ENCODE measurements at places on chromosomes 13 and 19. TPM values are rescaled to one million over a fixed set of nuclear protein-coding genes. Genes with fewer than 3 reads are reported as not detected.
A peak's percentile ranks its signal among the peaks of the same experiment; 100 is the strongest.

GRCh38 chr19:56566904-56567273 lies 379 bp upstream of the ZNF470 start:
- H3K4me1 ChIP-seq, result peaks cover 5% of the 10 kb centered on the region
- peak; percentile 78 for DNase-seq
- peaks cover 27% of the 10 kb centered on the region for H3K36me3 ChIP-seq

DNA sequence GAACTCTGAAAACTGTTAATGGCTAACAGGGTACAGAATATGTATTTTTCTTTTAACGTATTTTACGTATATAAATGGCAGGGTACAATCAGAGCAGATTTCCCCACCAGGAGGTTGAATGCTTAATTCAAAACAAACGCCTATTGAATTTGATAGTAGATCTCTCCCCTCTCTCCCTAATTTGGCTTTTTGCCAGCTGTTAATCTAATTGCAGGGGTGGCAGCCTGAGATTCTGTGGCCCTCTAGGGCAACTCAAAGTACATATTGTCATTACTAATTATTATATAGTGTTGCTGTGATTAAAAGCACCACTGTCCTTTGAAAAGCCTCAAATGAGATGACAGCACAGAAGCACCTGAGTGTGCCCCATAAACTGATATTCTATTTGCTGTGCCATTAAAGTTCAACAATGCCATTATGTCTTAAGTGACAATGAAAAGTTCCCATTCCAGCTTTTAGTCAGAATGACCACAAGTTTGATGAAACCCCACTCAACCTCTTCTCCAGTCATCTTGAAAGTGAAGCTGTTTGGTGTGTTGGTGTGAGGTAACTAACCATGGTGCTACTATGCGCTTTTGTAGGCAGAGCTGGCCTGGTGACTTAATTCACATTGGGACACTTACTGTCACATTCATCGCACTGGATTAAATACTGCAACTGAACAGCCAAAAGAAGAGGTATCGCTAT lies 351.4 kb downstream of the KCNRG start:
- peak overlapping the region; percentile 55 for H3K27ac ChIP-seq
- peaks cover 7% of the 10 kb centered on the region for H3K4me1 ChIP-seq
- no peaks in the 10 kb centered on the region for H3K27me3 ChIP-seq
- peak overlapping the region; percentile 17 for H3K4me3 ChIP-seq
- H3K36me3 ChIP-seq, result no peaks in the 10 kb centered on the region

GRCh38 chr13:100436099-100436498 lies 152.5 kb downstream of the GGACT start:
- no peak overlapping the region for H3K4me3 ChIP-seq
- H3K27me3 ChIP-seq, result no peaks in the 10 kb centered on the region
- H3K27ac ChIP-seq, result no peak overlapping the region
- no peaks in the 10 kb centered on the region for H3K36me3 ChIP-seq

DNA sequence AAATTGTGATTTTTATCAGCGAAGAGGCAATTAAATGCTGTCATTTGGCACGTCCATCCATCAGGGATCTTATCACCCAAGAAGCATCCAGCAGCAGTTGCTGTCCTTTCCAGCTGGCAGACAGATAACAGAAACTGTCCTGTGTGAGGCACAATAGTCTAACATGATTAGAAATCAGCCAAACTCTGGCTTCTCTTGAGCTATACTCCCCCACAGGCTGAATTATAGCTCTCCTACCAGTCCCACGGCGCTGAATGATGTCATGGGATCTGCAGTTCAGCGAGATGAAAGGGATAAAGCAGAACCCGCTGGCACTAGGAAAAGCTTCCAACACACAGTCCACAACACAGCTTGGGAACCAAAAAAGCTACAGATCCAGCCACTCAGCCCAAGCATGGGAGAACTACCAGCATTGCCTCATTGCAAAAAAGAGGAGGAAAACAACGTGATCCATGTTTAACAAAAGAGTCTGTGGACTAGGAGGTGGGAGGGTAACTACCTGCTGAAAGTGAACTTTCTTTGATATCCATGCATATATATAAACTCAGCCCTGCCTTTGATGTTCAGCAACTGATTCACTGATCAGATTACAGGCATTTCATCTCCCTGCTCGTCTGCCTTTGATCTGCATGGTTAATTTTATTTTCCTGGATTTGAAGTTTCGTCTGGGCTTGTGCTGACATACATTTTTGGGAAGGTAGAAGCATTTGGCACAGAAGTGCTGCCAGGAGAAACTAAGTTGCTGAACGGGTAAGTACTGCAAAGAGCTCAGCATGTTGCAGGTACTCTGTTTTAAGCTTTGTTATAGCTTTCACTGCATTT lies at the start of gene TNFRSF19:
TSS of gene TNFRSF19 (plus strand) at position 314 of the 822 bp plus-strand sequence. CDS start 19,772 bp downstream, outside the sequence.
- H3K36me3 ChIP-seq, result no peaks in the 10 kb centered on the region
- H3K4me3 ChIP-seq, result peak within 1 kb of the TSS; percentile 37
- no peaks in the 10 kb centered on the region for H3K4me1 ChIP-seq

- no peaks in the 10 kb centered on the region for H3K27me3 ChIP-seq
- peak overlapping the region; percentile 89 for H3K27ac ChIP-seq
- H3K36me3 ChIP-seq, result peaks cover 32% of the 10 kb centered on the region
- peaks cover 39% of the 10 kb centered on the region for H3K4me1 ChIP-seq
Observed at GRCh38 chr19:19489804-19490204, 25.5 kb downstream of the TSSK6 start.

DNA sequence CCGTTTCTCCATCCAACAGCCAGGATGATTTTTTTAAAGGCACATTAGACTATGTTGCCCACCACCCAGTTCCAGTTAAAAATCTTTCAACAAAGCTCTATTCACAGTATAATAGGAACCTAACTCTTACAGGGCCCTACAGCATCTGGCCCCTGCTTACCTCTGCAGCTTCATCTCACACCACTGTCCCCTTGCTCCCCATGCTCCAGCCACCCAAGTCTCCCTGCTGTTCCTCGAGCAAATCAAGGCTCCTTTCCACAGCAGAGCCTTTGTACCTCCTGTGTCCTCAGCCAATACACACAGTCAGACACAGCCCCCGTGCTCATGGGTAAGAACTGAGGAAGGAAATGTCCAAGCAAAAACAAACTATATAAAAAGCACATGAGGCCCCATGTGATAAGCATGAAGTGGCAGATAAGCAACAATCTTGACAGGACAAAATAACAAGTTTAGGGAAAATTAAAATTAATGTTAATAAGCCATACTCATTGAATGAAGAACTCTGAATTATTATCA lies 67.5 kb downstream of the TSC22D1 start:
- no peaks in the 10 kb centered on the region for H3K36me3 ChIP-seq
- DNase-seq, result no peak
- H3K4me1 ChIP-seq, result no peaks in the 10 kb centered on the region
- no peaks in the 10 kb centered on the region for H3K27me3 ChIP-seq
- no peak overlapping the region for H3K4me3 ChIP-seq
- no peak overlapping the region for H3K27ac ChIP-seq

DNA sequence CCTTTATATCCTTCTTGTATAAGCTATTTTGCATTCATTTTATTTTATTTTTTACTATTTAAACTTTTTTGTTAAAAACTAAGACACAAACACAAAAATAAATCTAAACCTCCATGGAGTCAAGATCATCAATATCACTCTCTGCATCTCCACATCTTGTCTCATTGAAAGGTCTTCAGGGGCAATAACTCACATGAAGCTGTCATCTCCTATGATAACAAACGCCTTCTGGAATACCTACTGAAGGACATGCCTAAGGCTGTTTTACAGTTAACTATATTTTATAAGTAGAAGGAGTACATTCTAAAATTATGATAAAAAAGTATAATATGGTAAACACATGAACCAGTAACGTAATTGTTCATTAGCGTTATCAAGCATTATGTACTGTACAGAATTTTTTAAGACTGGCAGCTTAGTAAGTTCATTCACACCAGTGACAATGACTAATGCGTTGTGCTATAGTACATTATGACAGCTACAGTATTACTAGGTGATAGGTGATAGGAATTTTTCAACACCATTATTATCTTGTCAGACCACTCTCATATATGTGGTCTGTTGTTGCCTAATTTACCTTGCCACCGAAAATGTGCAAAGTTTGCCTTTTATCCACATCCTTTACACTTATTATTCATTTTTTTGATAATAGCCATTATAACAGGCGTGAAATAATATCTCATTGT lies 390.7 kb upstream of the SLITRK1 start:
- H3K4me3 ChIP-seq, result no peak overlapping the region
- H3K36me3 ChIP-seq, result no peaks in the 10 kb centered on the region
- no peaks in the 10 kb centered on the region for H3K4me1 ChIP-seq
- no peak for DNase-seq

DNA sequence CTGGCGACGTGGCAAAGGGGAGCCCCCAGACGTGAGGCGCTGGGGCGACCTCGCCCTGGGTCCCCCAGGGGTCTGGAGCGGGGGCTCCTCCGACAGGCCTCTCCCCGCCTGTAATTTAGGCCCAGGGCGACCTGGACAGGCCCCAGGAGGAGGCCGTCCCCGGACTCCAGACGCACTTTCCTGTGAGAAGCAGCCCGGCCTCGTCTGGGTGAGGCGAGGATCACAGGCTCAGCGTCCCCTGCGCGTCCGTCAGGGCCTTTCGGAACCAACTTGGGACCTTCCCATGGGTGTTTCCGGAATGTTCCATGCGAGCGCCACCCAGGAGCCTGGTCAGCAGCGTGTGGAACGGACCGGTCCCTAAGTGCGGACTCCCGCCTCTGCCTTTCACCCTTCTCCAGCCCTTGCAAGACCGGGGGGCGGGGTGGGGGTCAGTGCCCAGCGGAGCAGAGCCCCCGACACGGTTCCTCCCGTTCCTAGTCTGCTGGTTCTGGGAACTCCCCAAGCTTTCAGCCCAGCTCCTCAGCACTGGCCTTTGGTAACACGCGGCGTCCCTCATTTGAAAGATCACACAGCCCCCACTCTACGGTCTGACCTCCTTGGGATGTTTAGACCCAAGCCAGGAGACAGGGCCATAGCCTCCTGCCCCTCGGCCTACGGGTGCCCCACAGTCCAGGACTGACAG lies 1.1 kb upstream of the GRTP1 start:
- peak overlapping the region; percentile 45 for H3K4me3 ChIP-seq
- H3K36me3 ChIP-seq, result no peaks in the 10 kb centered on the region

- H3K27ac ChIP-seq, result no peak overlapping the region
- peaks cover under 1% of the 10 kb centered on the region for H3K36me3 ChIP-seq
- no peaks in the 10 kb centered on the region for H3K4me1 ChIP-seq
- no peaks in the 10 kb centered on the region for H3K27me3 ChIP-seq
Observed at GRCh38 chr19:35284153-35285094, 2.1 kb downstream of the HAMP start.

GRCh38 chr13:45104261-45104660 lies 16.0 kb upstream of the GTF2F2 start:
- H3K4me3 ChIP-seq, result no peak overlapping the region
- H3K27ac ChIP-seq, result no peak overlapping the region
- H3K27me3 ChIP-seq, result no peaks in the 10 kb centered on the region
- no peaks in the 10 kb centered on the region for H3K36me3 ChIP-seq
- no peak for DNase-seq
- no peaks in the 10 kb centered on the region for H3K4me1 ChIP-seq

DNA sequence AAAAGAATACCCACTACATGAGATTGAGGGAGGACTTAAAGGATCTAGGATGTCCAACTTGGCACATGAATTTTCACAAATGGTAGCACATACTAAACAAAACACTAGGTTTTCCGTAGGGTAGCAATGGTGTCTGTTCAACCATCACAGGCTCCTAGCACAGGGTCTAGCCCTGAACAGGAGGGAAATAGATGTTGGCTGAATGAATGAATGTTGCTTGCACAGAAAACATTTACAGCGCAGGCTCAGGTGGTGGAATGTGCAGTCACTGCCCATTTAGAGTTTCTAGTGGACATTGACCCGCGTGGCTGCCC lies 1.9 kb upstream of the MYCBP2 start:
- H3K27me3 ChIP-seq, result no peaks in the 10 kb centered on the region
- peak overlapping the region; percentile 92 for H3K4me3 ChIP-seq
- H3K27ac ChIP-seq, result peak overlapping the region; percentile 92
- no peaks in the 10 kb centered on the region for H3K36me3 ChIP-seq
- DNase-seq, result no peak

DNA sequence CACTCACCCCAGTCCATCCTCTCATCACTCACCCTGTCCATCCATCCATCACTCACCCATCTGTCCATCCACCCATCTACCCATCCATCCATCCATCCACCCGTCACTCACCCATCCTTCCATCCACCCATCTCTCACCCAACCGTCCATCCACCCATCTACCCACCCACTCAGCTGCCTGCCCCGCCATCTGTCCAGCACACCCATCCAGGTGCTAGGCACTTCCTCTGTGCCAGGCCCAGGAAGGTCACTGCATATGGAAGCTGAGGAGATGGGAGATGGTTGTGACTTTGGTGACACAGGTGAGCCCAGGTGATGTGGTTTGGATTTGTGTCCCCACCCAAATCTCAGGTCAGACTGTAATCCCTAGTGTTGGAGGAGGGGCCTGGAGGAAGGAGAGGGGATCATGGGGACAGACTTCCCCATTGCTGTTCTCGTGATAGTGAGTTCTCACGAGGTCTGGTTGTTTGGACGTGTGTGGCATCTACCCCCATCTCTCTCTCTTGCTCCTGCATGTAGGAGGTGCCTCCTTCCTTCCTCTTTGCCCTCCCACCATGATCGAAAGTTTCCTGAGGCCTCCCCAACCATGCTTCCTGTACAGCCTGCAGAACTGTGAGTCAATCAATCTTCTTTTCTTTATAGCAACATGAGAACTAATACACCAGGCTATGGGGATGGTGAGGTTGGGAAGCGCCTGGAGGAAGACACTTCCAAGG lies 15.9 kb upstream of the C13orf46 start:
- peak; percentile 48 for DNase-seq
- no peaks in the 10 kb centered on the region for H3K27me3 ChIP-seq
- no peaks in the 10 kb centered on the region for H3K4me1 ChIP-seq
- no peak overlapping the region for H3K4me3 ChIP-seq
- H3K36me3 ChIP-seq, result peaks cover 11% of the 10 kb centered on the region

DNA sequence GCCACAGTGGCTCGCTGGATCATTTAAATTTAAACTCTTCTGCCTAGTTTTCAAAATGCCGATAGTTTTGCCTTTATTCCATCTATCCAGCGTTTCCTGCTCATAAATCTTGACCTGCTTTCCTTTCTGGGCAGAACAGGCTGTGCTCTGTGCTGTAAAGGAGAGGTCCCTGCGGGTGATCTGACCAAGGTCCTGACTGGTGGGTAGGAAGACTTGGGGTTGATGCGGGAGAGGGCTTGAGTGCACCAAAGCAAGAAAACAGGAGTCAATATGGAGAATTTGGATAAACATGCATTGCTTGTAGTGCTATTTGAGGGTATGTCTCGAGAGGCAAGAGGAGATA lies 533.6 kb downstream of the MYO16 start:
- H3K4me1 ChIP-seq, result no peaks in the 10 kb centered on the region
- no peak for DNase-seq
- H3K27ac ChIP-seq, result no peak overlapping the region
- H3K27me3 ChIP-seq, result no peaks in the 10 kb centered on the region
- H3K36me3 ChIP-seq, result no peaks in the 10 kb centered on the region

- no peak overlapping the region for H3K4me3 ChIP-seq
- no peak overlapping the region for H3K27ac ChIP-seq
- peaks cover 5% of the 10 kb centered on the region for H3K4me1 ChIP-seq
Observed at GRCh38 chr13:77781808-77782207, 84.3 kb downstream of the SLAIN1 start.

The PLK5 gene
- not detected for total RNA-seq

The CLEC11A gene
- 13.3 TPM for total RNA-seq

The RGS9BP gene
- total RNA-seq, result 2.0 TPM

The ZNF418 gene
- total RNA-seq, result 5.0 TPM

The ADAMTSL5 gene
- 4.8 TPM for total RNA-seq

Data from upper lobe of right lung (tissue), 1 donor.